AG09309 (cell line): ENCODE measurements at places on chromosomes 1 and 21.

DNA sequence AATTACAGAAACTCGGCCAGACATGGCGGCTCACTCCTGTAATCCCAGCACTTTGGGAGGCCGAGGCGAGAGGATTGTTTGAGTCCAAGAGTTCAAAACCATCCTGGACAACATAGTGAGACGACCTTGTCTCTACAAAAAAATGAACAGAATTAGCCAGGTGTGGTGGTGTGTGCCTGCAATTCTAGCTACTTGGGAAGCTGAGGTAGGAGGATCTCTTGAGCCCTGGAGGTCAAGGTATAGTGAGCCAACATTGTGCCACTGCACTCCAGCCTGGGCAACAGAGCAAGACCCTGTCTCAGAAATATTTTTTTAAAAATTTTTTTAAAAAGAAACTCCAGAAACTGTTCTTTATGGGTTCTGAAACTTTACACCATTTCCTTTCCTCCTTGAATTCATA lies 38.4 kb upstream of the IFNGR2 start:
- DNase-seq: no peak

DNA sequence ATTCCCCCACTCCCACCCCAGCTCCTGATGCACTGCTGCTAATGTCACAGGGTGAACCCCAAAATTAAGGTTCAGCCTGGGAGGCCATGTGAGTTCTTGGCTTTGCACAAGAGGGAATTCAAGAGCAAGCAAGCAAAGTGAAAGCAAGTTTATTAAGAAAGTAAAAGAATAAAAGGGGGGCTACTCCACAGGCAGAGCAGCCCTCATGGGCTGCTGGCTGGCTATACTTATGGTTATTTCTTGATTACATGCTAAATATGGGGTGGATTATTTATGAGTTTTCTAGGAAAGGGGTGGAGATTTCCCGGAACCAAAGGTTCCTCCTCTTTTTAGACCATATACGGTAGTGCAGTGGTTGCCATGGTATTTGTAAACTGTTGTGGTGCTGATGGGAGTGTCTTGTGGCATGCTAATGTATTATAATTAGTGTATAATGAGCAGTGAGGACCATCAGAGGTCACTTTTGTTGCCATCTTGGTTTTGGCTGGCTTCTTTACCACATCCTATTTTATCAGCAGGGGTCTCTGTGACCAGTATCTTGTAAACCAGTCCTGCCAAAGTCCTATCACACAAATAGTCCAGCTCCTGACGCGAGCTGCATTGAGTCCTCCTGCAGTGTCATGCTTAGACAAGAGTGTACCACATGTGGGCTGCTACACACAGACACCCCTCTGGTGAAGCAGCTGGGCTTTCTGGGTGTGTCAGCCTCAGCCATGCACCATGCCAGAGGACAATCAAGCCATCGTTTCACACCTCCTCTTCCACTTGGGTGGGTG lies 46.4 kb upstream of the CSF1 start:
- no peak for DNase-seq

GRCh38 chr1:162074276-162075005 lies 5.0 kb downstream of the NOS1AP start:
- no peak for DNase-seq

DNA sequence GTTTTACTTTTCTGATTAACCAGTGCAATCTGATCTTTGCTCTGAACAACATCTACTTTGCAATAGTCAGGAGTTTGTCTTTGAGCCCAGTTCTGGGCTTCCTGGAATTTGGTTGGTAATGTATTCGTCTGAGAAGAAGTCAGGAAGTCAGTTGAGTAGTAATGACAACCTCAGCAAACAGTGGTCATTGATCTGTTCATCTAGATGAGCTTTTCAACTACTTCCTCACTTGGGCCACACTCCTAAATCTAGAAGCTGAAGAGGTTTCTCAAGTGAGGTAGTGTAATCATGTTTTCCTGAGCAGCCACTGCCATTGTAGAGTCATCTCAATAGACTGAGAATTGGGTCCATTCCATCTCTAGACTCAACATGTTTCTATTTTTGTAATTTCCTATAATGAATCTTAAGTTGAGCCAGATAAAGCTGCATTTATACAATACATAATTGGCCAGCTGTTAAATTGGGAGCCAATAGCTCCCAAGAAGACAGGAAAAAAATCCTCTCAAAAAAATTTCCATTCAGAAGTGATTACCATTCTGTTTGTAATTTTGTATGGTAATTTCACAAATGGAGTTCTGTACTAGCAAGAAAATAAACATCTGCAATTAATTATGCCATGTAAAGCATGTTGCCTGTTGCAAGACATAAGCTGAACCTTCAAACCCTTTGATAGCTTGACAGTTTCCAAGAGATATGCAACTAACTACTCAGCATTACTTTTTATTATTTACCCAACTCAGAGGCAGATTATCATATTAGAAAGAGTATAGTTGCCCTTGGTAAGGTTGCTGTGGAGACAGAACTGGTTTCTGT lies 49.6 kb downstream of the WDR64 start:
- DNase-seq: peak; percentile 24

DNA sequence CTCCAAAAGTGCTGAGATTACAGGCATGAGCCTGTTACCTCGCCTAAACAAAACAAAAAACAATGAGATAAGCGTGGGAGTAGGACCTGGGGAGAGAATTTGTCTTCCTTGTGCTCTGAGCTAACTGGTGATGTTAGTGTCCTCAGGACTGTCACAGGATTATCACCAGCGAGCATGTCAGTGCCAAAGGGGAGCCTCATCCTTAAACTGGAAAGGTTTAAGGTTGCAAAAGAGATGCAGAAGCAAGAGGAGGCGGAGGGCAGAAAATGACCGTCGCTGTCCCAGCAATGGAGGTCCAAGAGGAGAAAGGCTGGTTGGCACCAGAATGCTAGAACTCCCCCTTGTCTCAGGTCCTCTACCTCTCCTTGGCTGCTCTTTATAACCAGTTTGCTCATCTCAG lies 3.9 kb downstream of the SYPL2 start:
- no peak for DNase-seq

- no peak for DNase-seq
Measured at GRCh38 chr1:41919131-41919530, 409 bp upstream of the HIVEP3 start.
